ENCODE measurements at places on chromosomes 2 and 18.

DNA sequence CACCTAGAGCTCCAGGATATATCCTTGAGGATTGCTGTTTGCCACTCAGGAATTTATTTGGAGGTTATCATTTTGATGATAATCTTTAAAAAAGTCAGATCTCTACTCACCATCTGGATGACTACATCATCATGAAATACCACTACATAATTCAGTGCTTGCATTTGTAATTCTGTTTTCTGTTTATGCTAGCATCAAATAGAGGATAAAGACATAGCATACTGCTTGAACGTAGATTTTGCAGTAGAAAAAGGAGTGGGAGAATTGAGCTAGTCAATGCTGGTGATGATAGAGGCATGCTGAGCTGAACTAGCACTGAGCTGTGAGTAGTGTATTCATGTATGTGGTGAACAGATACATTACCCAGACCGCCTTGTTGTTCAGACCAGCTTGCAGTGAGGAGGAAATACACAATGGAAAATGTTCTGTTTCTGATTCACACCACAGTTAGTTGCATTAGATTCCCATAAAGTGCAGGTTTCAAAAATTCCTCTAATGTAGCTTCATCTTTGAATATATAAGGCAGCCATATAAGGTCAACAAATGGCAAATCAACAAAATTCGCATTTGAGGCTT, 68.8 kb upstream of the CDC42EP3 start:
- H3K27ac ChIP-seq: no peak overlapping the region
- no peaks in the 10 kb centered on the region for H3K36me3 ChIP-seq
- no peaks in the 10 kb centered on the region for H3K27me3 ChIP-seq
- H3K4me3 ChIP-seq: no peak overlapping the region
- no peaks in the 10 kb centered on the region for H3K4me1 ChIP-seq

DNA sequence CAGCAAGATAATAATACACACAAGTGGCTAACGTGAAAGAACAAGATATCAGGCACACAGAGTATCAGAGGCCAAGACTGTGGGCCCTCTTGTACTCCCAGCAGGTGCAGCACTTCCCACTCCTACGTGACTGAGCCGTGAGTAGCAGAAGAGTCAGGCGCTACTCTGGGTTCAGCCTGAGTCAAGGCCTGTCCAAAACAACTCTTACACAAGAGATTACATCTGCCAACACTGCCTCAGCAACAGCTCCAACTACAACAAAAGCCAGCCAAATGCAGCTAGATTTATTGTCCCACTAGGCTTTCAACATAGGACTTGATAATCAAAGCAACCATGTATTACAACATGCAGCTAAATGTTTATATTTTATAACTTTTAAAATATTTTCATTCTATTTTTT, 56.2 kb downstream of the ITSN2 start:
- no peak for DNase-seq
- H3K27ac ChIP-seq: no peak overlapping the region
- H3K27me3 ChIP-seq: no peaks in the 10 kb centered on the region
- H3K4me3 ChIP-seq: no peak overlapping the region
- H3K4me1 ChIP-seq: no peaks in the 10 kb centered on the region

GRCh38 chr2:2703762-2704427, 372.8 kb upstream of the MYT1L start:
- H3K27ac ChIP-seq: no peak overlapping the region
- no peak overlapping the region for H3K4me3 ChIP-seq
- no peaks in the 10 kb centered on the region for H3K36me3 ChIP-seq
- H3K4me1 ChIP-seq: peaks cover 11% of the 10 kb centered on the region

GRCh38 chr2:223042284-223042683, 9.7 kb upstream of the KCNE4 start:
- no peak overlapping the region for H3K4me3 ChIP-seq
- no peak overlapping the region for H3K27ac ChIP-seq
- no peak for DNase-seq
- no peaks in the 10 kb centered on the region for H3K36me3 ChIP-seq

DNA sequence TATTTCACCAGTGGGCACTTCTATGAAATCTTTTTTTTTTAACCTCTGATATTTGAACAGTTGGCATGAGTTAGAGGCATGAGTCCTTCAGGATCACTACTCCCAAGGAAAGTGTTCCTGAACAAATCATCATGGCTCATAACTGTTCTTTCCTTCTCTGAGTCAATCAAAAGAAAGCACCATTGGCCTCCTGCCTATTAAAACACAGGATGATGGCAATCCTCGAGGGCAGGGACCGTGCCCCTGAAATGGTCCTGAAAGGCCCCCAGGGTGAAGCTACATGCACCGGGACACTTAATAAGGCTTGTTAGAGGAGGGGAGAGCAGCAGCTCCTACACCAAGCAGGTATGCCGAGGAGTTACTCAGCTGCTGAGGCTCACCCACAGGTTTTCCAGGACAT, 43.5 kb downstream of the SLC14A2 start:
- H3K4me3 ChIP-seq: no peak overlapping the region
- H3K27me3 ChIP-seq: no peaks in the 10 kb centered on the region
- no peaks in the 10 kb centered on the region for H3K36me3 ChIP-seq
- H3K4me1 ChIP-seq: peaks cover 23% of the 10 kb centered on the region
- H3K27ac ChIP-seq: no peak overlapping the region

DNA sequence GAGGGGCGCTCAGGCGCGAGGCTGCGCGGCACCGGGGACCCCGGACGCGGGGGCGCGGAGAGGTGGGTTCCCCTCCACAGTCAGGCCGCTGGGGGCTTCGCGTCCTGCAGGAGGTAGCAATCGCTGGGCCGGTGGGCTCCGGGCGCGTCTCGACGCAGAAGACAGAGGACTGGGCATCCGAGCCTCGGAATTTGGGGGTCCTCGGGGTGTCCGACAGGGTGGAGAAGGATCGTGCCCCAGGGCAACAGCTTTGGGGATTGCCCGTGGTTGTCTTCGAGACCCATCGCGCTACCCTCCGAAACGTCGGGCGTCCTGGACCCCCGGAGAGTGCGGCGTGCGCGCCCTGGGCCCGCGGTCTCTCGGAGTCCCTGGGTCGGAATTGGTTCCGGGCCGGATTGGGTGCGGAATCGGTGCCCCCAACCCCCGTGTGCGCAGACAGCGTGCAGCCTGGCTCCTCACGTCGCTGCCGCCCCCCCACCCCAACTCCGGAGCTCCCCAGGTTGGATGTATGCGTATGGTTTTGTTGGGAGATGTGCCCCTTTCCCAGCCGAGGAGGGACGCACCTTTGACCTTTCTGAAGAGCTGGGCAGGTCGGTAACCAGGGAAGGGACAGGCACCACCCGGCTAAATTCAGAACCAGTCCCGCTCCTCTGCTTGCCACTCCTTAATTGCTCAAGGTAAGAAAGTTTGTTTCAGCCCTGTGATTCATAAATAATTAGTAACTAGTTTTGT, 750 bp downstream of the NPAS2 start:
- H3K4me3 ChIP-seq: peak overlapping the region; percentile 55
- no peak overlapping the region for H3K27ac ChIP-seq
- peak; percentile 5 for DNase-seq

- no peaks in the 10 kb centered on the region for H3K36me3 ChIP-seq
- H3K4me3 ChIP-seq: no peak overlapping the region
Measured at GRCh38 chr2:178072000-178072382, 586 bp downstream of the PDE11A start.

DNA sequence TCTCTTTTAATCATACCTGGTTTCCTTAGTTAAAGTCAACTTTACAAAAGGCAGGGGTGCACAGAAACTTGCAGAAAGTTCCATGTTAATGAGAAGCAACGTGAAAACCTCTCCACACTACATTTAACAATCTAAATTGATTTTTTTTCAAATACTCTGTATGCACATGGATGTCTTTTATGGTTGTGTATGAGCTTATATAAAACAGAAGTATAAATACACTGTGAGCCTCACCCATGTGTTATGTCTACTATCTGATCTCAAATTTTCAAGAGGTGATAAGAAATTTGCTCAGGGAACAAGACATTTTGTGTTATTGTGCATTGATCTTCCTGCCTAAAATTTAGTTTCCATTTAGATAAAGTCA, 617.6 kb downstream of the ADCYAP1 start:
- H3K27me3 ChIP-seq: no peaks in the 10 kb centered on the region
- H3K36me3 ChIP-seq: no peaks in the 10 kb centered on the region
- DNase-seq: no peak

DNA sequence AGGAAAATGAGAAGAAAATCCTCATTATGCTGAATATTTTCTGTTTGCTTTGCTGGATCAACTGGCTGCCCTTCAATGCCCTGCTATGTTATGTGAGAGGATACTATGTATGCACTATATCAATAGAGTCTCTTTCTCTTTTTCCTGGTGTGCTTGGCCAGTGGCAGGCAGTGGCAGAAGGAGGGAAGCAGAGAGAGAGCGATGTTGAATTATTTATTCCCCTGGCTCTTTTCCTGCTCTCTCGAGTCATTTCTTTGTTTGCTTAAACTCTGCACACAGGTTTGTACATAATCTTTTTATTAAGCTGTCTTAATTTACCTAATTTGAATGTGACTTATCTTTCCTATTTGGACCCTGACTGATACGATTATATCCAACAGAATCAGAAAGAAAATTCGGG, 1727.3 kb downstream of the SUCLG1 start:
- H3K4me1 ChIP-seq: no peaks in the 10 kb centered on the region
- no peaks in the 10 kb centered on the region for H3K36me3 ChIP-seq
- no peak for DNase-seq
- no peak overlapping the region for H3K27ac ChIP-seq
- no peak overlapping the region for H3K4me3 ChIP-seq

- H3K27me3 ChIP-seq: no peaks in the 10 kb centered on the region
- no peak overlapping the region for H3K27ac ChIP-seq
- no peaks in the 10 kb centered on the region for H3K4me1 ChIP-seq
- DNase-seq: no peak
- peaks cover 67% of the 10 kb centered on the region for H3K36me3 ChIP-seq
- H3K4me3 ChIP-seq: no peak overlapping the region
Measured at GRCh38 chr2:43950383-43951008, 45.3 kb downstream of the LRPPRC start.

DNA sequence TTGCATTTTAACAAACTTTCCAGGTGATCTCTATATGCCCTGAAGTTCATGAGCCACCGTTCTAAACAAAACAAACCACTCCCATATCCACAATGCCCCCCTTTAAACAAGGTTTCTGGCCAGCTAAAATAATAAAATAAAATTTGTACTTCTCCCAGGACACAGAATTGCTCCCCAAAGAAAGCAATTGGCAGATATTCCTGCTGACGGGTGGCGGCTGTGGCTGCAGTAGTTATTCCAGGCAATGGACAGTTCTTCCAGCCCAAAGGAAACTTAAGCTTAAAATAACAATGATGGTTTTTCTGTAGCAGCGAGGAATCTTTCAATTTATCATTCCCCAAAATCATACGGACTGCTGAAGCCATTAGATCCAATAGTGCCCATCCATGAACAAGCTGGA, 260.5 kb upstream of the ZNF521 start:
- no peak overlapping the region for H3K4me3 ChIP-seq
- no peak for DNase-seq
- no peak overlapping the region for H3K27ac ChIP-seq
- no peaks in the 10 kb centered on the region for H3K36me3 ChIP-seq
- H3K27me3 ChIP-seq: no peaks in the 10 kb centered on the region

GRCh38 chr2:121697108-121697631, 39.5 kb downstream of the NIFK start:
- H3K4me1 ChIP-seq: peaks cover 28% of the 10 kb centered on the region
- no peaks in the 10 kb centered on the region for H3K36me3 ChIP-seq
- no peak for DNase-seq
- H3K4me3 ChIP-seq: no peak overlapping the region
- no peak overlapping the region for H3K27ac ChIP-seq

GRCh38 chr2:179764710-179765109, 96.7 kb downstream of the ZNF385B start:
- H3K36me3 ChIP-seq: no peaks in the 10 kb centered on the region
- no peak for DNase-seq
- H3K4me1 ChIP-seq: no peaks in the 10 kb centered on the region
- no peaks in the 10 kb centered on the region for H3K27me3 ChIP-seq
- no peak overlapping the region for H3K4me3 ChIP-seq

DNA sequence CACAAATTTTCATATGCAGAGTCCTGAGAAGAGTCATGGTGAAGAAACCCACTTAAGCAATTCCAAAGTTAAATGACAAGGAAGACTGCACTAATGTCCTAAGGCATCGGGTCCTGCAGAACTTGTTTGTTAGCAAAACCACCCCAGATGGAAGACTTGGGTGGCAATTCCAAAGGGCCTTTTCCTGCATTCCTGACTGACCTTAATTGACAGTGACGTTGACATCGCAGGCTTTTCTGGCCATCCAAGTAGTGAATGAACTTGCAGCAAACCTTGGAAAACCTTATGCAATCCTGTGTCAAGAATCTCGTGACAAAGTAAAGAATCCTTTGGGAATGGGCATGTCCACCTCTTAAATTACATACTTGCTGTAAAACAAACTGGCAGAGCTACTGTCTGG, 112.5 kb upstream of the SH3BP4 start:
- DNase-seq: no peak
- H3K36me3 ChIP-seq: no peaks in the 10 kb centered on the region
- no peak overlapping the region for H3K27ac ChIP-seq
- H3K27me3 ChIP-seq: no peaks in the 10 kb centered on the region
- no peaks in the 10 kb centered on the region for H3K4me1 ChIP-seq
- no peak overlapping the region for H3K4me3 ChIP-seq

GRCh38 chr2:224195925-224196571, 157.0 kb upstream of the SERPINE2 start:
- DNase-seq: no peak
- no peaks in the 10 kb centered on the region for H3K27me3 ChIP-seq
- no peaks in the 10 kb centered on the region for H3K4me1 ChIP-seq
- H3K27ac ChIP-seq: no peak overlapping the region

DNA sequence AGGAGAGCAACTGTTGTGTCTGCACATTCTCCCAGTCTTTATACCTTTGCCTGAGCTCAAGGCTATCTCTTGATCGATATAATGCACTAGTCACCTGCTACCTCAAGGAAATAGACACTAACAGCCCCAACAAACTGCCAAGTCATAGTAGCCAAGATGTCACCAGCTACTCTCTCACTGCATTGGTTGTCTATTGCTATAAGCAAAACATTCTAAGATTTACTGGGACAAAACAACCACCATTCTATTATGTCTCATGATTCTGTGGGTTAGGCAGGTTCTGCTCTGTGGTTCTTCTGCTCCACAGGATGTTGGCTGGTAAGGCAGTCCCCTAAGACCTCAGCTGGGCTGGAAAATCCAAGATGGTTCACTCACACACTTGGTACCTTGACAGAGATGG, 28.5 kb upstream of the MLPH start:
- no peak overlapping the region for H3K27ac ChIP-seq
- no peaks in the 10 kb centered on the region for H3K27me3 ChIP-seq
- DNase-seq: no peak
- no peaks in the 10 kb centered on the region for H3K36me3 ChIP-seq
- no peak overlapping the region for H3K4me3 ChIP-seq

DNA sequence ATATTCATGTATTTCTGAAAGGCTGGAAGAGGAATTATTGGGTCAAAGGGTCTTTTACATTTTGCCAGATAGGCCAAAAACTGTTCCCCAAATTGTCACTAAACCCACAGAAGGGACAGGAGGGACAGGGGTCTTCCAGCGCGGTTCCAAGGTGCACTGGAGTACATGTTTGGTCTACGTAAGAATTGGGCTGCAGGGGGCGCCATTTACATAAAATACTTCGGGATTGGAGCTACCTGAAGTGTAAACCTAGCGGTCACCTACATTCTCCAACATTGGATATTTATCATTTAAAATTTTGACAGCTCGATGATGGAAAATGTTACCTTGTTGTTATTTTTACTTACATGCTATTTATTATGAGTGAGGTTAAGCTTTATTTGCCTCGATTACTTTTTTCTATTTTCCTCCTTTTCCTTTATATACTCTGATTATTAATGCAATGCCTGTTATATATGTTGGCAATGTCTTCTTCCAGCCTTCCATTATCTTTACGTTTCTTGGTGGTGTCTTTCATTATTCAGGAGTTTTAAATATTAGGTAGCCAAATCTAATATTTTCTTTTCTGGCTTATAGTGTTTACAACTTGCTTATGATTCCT, 43.0 kb upstream of the RAB6C start:
- no peak for DNase-seq
- H3K4me3 ChIP-seq: no peak overlapping the region
- peaks cover 3% of the 10 kb centered on the region for H3K27me3 ChIP-seq

All from CD4-positive, alpha-beta T cell (primary cell).